ENCODE measurements at places on chromosomes 4 and X. TPM values are rescaled to one million over a fixed set of nuclear protein-coding genes. Genes with fewer than 3 reads are reported as not detected.

MGAT4D gene
- total RNA-seq: not detected

TENM3 gene
- 13.8 TPM for total RNA-seq

- no peak for DNase-seq
Observed at GRCh38 chrX:40501164-40501855, 79.5 kb upstream of the ATP6AP2 start.

DNA sequence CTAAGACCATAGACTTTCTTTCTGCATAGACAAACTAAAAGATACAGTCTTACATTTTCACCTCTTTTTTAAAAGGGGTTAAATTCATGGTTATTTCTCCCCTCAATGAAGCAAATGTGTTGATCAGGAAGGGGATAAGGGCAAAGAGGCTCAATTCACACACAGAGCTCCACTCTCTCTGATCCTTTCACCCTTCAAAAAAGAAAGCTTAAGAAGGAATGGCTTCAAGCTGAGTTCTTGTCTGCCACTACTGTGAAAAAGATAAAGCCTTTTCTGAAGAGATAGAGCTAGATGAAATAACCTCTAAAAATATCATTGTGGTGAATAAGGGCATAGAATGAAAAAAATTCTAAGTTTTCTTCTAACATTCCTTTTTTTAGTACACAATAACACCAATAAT lies 28.3 kb downstream of the SEPSECS start:
- DNase-seq: no peak

RTL9 gene
- total RNA-seq: 0.02 TPM

DNA sequence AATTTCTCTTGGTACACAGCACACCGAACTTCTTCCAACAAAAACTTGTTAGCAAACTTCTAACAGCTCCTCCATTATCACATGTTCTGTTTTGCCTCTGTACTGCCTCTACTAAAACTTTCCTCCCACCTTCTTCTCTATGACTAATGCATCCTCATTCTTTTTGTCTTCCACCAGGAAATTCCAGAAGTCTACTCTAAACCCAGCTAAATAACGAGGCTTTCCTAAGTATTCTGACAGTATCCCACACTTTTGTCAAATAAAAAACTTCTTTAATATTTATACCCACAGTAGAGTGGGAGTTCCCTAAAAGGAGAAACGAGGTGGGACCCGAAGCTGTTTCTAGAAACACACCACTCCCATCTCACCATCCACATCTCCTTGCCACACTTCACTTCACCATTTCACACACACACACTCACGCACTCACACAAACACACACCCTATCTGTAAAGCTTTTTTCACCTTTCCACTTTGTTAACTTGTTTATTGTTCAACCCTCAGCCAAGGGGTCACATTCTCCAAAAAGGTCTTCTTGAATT lies 280.3 kb downstream of the ARAP2 start:
- no peak for DNase-seq

DNA sequence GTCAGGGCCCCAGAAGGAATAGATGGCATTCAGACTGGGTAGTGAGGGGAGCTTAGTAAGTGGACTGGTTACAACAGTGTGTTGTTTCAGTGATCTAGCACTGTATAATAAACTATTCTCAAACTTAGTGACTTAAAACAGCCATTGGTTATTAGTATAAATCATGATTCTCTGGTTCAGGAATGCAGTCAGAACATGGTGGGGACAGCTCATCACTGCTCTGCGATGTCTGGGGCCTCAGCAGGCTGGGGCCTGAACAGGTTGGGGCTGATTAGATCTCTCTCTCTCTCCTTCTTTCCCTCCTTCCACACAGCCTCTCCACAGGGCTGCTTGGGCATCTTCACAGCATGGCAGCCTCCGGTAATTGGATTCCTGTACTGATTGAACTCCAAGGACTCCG lies 160.4 kb downstream of the GATB start:
- no peak for DNase-seq

GRCh38 chr4:66430856-66431255 lies 760.6 kb upstream of the EPHA5 start:
- no peak for DNase-seq

DNA sequence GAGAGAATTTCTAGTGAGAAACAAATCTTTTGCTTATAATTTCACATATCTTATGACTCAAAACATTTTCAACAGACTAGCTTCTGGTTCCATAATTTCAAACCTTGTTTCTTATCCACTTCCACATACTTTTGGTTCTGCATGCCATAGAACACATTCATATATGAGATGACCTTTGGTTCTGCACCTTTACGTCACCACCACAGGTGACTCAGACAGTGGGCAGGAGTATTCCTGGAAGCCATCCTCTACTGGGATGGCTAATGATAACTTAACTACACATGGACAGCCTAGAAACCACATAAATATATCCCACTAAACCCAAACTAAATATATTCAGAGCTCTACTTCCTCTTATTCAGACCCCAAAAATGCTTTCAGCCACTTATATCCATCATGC lies 133.3 kb downstream of the DCK start:
- no peak for DNase-seq
